ENCODE measurements at places on chromosomes 16 and 17.

- DNase-seq: no peak
Measured at GRCh38 chr17:42289611-42290181, 1.4 kb downstream of the STAT5A start.

DNA sequence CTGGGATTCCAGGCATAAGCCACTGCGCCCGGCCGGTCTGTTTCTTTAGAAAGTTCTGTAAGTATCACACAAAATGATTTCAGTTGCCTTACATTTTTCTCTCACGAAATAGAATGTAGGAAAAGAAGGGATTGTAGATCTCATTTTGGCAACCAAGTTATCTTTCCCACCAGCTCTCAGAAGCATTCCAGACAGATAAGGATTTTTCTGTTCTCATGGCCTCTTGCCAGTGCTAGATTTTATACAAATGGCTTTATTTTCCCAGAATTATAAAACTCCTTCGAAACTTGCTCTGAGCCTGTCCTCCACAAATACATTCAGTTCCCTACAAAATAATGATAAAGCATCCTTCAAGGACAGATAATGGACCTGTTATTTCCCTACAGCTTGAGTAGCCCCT is 46.9 kb downstream of the LCMT1 start:
- DNase-seq: peak; percentile 2

DNA sequence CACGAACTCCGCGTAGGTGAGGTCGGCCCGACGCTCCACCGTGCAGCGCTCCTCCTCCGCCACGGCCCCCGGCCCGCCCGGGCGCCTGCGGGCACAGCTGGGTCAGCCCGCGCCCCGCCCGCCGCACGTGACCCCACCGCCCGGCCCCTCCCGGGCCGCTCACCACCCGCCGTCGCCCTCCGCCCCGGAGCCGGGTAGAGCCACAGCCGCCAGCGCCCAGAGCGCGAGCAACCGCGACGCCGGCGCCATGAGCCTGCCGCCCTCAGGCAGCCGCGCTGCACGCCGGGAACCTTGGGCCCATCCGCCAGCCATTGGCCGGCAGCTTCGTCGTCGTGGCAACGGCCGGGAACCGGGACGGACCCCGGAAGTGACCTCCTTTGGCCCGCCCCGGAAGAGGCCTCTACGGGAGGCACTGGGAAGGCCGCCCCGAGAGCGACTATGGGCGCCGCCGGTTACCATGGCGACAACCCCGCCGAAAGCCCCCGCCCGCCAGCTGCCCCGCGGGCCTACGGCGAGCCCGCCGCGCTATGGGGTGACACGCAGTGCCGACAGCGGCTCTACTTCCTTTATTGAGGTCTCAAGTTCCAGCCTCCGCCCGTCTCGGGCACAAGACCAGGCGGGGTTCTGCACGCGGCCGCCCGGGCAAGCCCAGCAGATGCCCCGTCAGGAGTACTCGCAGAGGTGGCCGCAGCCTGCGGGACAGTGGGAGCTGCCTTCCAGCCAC is at the start of gene JMJD8:
Gene JMJD8 (minus strand): TSS at position 264 of the 724 bp plus-strand sequence. CDS start 15 bp downstream, at position 249.
- DNase-seq: peak; percentile 98

GRCh38 chr17:9290226-9290613 is 268.9 kb downstream of the NTN1 start:
- DNase-seq: no peak

- no peak for DNase-seq
Measured at GRCh38 chr17:80842456-80843013, 149.1 kb upstream of the CHMP6 start.

- no peak for DNase-seq
Measured at GRCh38 chr16:24977678-24978075, 37.5 kb downstream of the ARHGAP17 start.

DNA sequence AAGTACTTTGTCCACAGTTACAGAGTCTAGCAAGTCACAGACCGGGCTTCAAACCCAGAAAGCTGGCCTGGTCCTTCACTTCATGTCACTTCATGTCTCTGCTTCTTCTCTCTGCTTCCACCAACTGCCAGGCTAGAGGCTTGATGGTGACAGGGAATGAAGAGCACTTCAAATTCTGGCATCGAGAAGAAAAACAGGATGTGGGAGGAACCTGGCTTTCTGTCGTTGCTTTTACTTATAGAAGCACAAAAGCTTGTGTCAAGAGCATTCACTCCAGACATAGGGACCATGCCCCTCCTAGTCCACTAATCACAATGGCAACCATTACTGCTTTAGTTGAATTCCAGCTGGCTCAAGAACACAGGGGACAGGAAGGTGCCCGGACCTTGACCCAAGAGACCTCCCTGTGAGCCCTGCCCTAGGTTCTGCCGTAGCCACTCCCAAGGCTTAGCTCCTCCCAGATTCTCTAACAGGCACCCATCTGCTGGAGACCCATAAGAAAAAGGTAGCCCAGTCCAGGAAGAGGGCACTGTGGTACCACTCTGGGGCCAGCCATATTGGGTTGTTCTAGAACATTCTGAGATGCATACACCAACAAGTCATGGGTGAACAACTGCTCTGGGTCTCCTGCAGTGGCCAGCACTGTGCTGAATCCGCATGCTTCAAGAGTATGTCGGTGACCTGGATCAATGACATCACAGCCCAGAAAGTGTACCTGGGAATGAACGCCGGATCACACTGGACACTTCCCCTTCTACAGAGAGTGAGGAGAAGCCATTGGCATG is 181.8 kb downstream of the C16orf95 start:
- DNase-seq: no peak

GRCh38 chr16:6976716-6977115 is 355.9 kb upstream of the RBFOX1 start:
- no peak for DNase-seq

DNA sequence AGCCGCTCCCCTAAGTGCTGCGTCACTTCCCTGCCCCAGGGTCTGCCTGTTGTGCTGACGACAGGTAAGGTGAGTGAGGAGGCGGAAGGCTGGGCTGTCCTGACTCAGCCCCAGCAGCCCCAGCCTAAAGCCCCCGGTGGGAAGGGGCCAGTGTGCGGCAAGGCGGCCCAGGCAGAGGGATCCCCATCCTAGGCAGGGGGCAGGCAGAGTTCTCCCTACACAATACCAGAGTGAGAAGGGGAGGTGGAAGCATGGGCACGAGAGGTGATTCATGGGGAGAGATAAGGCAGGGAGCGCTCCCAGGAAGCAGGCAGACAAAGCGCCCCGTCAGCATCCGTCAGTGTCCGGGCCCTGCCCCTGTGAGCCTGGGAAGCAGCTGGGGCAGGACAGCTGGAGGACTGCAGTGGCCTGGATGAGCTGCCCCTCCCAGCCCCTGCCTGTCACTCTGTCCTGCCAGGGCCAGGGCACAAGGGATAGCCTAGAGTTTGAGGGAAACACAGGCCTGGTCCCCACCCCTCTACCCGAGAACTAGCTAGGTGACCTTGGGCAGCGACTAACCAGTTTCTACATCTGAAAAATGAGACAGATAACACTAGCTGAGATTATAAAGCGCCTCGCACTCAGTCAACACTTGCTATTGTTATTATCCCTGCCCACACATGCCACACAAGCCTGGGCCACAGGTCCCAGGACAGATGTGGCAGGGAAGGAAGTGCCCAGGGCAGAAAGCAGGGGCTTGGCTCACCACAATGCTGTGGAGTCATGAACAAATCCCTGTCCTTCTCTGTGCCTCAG is 3.8 kb downstream of the FAM83G start:
- DNase-seq: no peak

GRCh38 chr17:15334266-15334665 is 7.1 kb downstream of the TEKT3 start:
- no peak for DNase-seq

GRCh38 chr16:68519225-68519745 is 19.8 kb upstream of the ZFP90 start:
- no peak for DNase-seq

DNA sequence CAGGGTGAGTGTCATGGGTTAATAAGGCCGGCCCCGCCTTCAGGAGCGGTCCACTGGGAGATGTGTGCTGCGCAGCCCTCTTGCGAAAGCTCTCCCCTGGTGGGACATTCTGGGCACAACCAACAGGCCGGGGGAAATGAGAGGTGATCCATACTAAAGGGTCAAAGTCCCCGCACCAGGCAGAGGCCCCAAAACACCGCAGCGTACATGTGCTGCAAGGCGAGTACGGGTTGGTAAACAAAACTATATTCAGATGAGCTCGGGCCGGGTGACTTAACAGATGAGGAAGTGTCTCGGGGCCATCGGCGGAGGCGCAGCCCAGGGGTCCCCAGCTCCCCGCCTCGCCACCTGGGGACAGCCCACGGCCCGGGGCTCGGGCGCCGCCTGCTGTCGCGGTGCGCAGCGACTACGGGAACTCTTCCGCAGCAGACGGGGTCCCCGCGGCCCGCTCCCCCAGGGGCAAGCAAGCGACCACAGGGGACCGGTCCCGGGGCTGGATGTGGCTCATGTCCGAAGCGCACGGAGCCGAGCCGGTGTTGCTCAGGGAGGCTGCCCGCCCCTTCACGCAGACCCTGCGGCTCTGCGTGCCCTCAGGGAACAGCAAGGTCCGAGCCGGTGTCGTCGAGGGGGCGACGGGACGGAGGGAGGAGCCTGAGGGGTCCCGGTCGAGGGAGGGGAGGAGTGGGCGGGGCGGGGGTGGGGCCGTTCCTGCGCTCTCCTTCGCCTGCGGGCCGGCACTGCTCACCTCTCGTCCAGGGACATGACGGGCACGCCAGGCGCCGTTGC is at the start of gene RAB37:
Gene RAB37 (plus strand): TSS at position 744 of the 786 bp plus-strand sequence. CDS start 17 bp downstream, at position 761.
- peak; percentile 56 for DNase-seq

DNA sequence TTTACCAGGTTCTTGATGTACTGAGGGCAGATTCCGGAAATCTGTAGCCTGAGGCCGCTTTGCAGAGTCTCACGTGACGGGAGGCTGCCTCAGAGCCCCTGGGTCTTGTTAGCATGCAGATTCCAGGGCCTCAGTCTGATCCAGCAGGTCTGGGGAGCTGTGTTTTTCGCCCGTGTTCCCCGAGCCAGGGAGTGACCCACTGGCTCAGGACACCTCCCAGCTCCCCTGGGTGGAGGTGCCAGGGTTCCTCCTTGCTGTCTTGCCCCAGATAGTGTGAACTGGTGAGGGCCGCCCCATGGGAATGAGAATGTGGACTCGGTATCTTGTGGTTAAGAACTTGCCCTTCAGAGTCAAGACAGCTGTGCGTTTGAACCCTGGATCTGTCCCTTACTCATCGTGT is 98.6 kb downstream of the OR1D5 start:
- DNase-seq: no peak

DNA sequence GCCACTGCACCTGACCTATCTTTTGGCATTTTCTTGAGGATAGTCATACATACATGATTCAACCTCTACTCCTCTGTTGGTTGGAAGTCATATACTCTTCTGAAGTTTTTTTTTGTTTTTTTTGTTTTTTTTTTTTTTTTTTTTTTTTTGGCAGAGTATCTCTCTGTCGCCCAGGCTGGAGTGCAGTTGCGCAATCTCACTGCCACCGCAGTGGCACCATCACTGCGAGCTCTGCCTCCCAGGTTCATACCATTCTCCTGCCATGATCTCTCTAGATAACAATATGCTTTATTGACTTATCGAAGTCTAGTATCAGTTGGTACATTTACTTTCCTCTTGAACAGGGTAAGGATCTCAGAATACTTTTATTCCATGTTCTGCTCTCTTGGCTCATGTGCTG is 224.2 kb upstream of the WSCD1 start:
- DNase-seq: no peak

- DNase-seq: peak; percentile 46
Measured at GRCh38 chr17:77649717-77650211, 308.7 kb upstream of the TNRC6C start.

DNA sequence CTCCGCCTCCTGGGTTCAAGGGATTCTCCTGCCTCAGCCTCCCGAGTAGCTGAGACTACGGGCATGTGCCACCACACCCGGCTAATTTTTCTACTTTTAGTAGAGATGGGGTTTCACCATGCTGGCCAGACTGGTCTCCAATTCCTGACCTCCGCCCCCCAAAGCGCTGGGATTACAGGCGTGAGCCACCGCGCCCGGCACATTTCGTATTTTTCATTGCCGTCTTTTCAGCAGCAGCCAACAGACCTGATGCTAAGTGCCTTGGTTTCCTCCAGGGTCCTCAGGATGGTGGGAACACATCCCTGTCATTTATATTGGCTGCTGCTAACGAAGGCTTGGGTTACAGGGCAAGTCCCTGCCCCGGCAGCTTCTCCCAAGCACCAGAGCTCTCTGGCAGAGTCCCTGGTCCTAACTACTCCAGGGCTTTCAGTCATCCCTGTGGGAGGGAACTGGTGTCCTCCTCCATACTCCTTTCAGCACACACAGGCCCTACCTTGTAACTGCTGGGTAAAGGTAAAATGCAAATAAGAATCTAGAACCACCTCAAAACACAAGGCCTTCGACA is 1.5 kb upstream of the RNF157 start:
- no peak for DNase-seq

DNA sequence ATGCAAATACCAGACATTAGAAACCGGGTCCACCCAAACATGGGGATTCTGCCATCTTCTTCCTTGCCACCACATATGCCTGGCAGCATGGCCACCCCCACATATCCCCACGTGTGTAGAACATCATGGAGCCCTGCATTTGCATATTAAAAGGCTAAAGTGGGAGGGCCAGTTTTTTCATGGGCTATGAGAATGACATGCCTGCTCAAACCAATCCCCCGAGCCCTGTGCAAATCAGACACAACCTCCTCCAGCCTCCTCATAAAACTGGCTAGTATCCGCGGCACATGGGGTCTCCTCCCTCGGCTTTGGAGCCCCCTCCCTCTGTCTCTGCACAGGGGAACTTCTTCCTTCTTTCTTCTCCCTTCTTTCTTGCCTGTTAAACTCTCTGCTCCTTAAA is 174.9 kb upstream of the WSCD1 start:
- no peak for DNase-seq

DNA sequence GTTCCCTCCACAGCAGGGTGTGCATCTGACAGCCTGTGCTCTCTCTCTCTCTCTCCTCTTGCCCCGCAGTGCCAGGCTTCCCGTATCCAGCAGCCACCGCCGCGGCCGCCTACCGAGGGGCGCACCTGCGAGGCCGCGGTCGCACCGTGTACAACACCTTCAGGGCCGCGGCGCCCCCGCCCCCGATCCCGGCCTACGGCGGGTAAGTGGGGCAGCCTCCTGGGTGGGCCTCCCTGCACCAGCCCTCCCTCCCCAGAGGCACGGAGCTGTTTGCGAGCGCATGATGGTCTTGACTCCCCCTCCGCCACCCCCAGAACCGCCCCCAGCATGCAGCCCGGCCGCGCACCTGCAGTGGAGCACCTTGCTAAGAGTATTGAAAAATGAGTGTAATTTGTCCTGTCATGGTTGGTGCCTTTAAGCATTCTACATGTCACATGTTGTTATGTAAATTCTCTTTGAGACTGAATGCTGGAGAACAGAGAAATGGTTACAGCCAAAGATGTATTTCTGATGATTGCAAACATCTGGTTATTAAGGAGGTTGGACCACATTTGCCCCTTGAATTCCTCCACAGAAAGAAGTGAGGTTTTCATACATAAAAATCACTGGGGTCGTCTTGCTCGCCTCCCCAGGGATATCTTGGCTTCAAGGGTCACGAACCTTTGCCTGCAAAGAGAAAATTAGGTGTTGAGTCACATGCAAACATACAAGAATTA is 321.3 kb downstream of the RBFOX1 start:
- no peak for DNase-seq

DNA sequence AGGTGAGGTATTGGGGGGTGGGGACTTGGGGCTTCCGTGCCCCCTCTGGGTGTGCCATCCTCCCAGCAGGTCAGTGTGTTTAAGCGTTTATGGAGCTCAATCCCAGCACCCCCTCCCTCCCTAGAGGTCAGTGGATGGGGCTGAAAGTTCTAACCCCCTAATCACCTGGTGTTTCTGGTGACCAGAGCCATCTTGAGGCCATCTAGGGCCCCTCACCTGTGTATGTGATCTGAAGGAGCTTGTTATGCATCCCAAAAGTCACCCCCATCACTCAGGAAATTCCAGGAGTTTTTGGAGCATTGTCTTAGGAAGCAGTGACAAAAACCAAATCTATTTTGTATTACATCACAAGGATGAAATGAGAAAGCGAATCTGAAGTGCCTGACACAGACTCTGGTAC is 67.8 kb upstream of the NOL11 start:
- no peak for DNase-seq
